PC-9 (cell line): ENCODE measurements at places on chromosomes 6 and 20. TPM values are rescaled to one million over a fixed set of nuclear protein-coding genes. Genes with fewer than 3 reads are reported as not detected.

DNA sequence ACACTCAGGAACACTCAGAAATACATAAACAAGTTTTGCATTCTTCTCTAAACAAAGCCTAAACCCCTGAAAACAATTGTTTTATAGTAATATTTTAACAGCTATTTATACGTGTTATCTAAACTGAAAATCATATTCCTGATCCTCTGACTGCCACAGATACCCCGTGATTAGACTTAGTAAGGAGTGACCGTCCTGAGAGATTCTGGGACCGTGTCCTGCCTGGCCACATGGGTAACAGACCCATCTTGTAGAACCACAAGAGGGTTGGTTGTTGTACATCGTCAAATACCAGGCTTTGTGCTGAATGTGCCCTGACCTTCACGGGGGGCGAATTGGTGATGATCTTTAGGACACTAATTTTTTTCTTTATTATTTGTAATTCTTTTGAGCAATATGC is 214.4 kb downstream of the TMEM242 start:
- peaks cover 7% of the 10 kb centered on the region; the same call in 1 of the 2 replicates for H3K36me3 ChIP-seq
- H3K4me3 ChIP-seq: no peak overlapping the region
- 0 out of 2 replicates have a peak overlapping the region, but pooled peaks have one; percentile 47 for H3K27ac ChIP-seq
- H3K4me1 ChIP-seq: peaks cover 33% of the 10 kb centered on the region
- DNase-seq: no peak

DNA sequence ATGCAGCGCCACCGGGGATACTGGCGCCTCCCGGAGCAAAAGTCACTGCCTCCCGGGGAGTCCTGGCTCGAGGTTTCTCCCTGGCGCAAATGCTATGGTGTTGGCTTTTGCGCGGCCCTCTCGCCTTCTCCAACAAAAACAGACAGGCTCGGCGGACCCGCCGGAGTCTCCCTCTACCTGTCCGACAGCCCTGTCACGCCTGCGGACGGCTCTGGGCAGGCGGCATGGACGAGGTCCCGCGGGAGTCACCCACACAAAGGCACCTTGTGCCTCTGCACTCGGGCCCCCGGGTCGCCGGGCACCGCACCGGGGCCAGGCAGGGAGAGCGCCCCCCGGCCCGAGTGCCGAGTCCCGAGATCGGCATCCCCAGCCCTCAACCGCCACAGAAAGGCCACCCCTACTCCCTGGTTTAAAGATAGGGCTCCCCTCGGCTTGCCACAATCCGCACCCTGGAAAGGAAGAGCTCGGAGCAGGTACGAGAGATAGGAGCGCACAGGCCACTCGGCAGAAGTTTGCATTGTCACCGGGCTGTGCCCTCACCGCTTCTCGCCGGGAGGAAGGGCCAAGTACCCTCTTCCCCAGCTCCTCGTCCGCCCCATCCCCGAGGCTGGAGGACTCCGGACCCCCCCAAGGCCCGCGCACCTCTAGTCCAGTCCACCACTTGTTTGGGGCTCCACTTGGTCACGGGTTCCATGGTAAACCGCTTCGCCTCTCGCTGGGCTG is 903 bp downstream of the CNKSR3 start:
- peak; percentile 29 for DNase-seq
- peaks cover 23% of the 10 kb centered on the region for H3K4me1 ChIP-seq
- no peaks in the 10 kb centered on the region for H3K27me3 ChIP-seq
- peak overlapping the region; percentile 94 for H3K4me3 ChIP-seq
- H3K27ac ChIP-seq: peak overlapping the region; percentile 66

CD24 gene
- 93.4 and 145 TPM in 2 replicates for total RNA-seq

- H3K27ac ChIP-seq: no peak overlapping the region
- no peak overlapping the region for H3K4me3 ChIP-seq
- H3K36me3 ChIP-seq: no peaks in the 10 kb centered on the region
Observed at GRCh38 chr6:13760307-13761304, 49.0 kb upstream of the RANBP9 start.

CLPSL1 gene
- total RNA-seq: not detected in 2 replicates

GRCh38 chr6:45721665-45722064 is 294.0 kb downstream of the CLIC5 start:
- H3K27me3 ChIP-seq: no peaks in the 10 kb centered on the region
- H3K36me3 ChIP-seq: no peaks in the 10 kb centered on the region
- H3K27ac ChIP-seq: no peak overlapping the region
- H3K4me1 ChIP-seq: no peaks in the 10 kb centered on the region
- no peak overlapping the region for H3K4me3 ChIP-seq
- DNase-seq: no peak

DNA sequence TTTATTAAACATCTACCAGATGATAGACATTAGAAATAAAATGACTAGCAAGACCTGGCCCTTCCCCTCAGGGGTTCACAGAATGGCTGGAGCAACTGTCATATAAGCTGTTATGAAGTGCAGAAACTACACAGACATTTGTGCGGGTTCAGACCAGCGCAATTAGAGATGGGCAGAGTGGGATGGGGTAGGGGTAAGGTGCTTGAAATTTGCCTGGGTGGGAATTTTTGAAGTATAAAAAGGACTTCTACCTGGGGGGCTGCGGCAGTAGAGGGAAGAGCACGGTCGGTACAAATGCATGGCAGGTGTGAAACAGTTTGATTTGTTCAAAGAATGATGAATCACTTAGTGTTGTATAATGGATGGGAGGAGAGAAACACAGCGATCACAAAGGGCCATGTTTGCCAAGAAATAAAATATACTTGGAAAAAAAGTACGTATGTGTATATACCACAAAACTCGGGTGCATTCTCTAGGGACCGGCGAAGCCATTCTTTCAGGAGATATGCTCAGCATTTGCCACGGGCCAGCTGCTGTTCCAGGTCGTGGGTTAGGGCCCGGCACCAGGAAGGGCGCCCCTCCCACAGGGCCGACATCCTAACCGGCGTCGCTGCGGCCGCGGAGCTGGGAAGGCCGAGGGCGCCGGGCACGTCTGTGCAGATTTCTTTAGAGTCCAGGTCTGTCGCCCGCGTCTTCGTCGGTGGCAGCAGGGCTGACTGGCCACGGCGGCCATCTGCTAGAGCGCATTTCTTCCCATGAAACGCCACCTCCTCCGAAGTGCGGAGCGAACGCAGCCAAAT is 809 bp upstream of the NOL7 start:
- H3K4me3 ChIP-seq: peak overlapping the region; percentile 98
- peaks cover 26% of the 10 kb centered on the region for H3K36me3 ChIP-seq
- peak overlapping the region; percentile 88 for H3K27ac ChIP-seq
- H3K4me1 ChIP-seq: peaks cover 23% of the 10 kb centered on the region
- peak; percentile 60 for DNase-seq
- no peaks in the 10 kb centered on the region for H3K27me3 ChIP-seq

DNA sequence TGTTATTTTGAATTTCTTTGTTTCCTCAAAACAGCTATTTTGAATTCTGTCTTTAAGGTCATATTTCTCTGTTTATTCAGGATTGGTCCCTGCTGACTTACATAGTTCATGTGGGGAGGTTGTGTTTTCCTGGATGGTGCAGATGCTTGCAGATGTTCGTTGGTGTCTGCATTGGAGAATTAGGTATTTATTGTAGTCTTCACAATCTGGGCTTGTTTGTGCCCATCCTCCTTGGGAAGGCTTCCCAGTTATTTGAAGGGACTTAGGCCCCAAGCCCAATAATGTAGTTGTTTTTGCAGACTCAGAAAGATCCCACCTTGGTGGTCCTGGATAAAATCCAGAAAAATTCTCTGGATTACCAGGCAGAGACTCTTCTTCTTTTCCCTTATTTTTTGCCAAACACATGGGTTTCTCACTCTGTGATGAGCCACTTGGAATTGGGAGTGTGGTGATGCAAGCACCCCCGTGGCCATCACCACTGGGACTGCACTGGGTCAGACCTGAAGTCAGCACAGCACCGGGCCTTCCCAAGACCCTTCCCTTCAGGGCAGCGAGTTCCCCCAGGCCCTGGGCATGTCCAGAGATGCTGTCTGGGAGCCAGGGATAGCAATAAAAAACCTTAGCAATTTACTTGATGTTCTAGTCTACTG is 81.6 kb upstream of the EZR start:
- no peak overlapping the region for H3K4me3 ChIP-seq
- H3K27me3 ChIP-seq: no peaks in the 10 kb centered on the region
- DNase-seq: no peak
- no peaks in the 10 kb centered on the region for H3K4me1 ChIP-seq
